Glomerular endothelial cell (primary cell): ENCODE measurements at places on chromosomes 16 and 17. TPM values are rescaled to one million over a fixed set of nuclear protein-coding genes. Genes with fewer than 3 reads are reported as not detected.

GRCh38 chr17:37884516-37884915 lies 39.7 kb upstream of the TBC1D3K start:
- no peak for DNase-seq

GRCh38 chr16:78478267-78478861 lies 378.9 kb downstream of the WWOX start:
- DNase-seq, result no peak

DNA sequence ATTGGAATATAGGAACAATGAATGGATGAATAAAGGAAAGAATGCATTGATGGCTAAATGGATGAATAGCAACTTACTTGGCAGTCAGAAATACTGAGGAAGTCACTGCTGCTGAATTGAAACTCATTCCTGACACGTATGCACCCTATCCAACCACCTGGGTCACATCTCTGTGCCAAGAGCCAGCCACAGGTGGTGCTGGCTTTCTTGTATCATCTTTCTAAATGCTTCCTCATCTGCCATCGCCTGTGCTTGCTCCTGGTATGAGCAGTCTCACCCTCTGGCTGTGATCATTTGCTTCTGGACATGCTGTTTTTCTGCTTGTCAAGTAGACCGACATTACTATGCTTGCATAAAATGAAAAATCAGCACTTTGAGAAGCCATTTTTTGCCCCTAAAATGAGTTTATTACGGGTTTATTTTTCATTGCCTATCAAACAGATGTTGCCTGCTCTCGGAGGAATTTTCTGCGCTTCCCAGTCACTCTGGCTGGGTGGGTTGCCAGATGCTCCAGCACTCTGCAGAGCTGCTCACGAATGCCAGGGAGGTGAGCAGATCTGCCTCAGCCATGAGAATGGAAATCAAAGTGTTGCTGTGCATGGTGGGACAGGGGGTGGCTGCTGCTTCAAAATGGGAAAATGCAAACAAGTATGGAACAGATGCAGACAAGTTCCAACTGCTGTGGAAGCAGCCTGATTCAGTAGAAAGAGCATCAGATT lies 1349.6 kb upstream of the CDH8 start:
- DNase-seq, result no peak

- DNase-seq, result peak; percentile 18
Measured at GRCh38 chr16:8905168-8905762, 23.1 kb downstream of the LITAFD start.

GRCh38 chr16:50884066-50884860 lies 142.4 kb downstream of the CYLD start:
- DNase-seq, result no peak

DNA sequence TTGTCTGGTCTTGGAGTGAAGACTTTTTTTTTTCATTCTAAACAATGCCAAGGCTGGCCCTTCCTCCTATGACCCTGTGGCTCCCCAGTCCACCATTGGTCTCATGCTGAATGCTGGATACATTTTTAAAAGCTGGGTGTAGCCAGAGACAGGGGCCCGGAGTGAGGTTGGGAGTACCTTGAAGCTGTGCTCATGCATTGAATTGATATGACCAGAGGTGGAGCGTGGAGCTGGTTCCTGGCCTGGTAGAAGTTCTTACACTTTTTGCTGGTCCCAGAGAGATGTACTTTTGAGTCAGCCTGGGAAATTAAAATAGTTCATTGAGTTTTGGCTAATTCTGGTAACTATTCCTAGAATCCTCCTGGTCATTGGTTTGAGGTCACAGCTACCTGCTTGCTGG lies 83.6 kb downstream of the CMIP start:
- DNase-seq, result no peak

DNA sequence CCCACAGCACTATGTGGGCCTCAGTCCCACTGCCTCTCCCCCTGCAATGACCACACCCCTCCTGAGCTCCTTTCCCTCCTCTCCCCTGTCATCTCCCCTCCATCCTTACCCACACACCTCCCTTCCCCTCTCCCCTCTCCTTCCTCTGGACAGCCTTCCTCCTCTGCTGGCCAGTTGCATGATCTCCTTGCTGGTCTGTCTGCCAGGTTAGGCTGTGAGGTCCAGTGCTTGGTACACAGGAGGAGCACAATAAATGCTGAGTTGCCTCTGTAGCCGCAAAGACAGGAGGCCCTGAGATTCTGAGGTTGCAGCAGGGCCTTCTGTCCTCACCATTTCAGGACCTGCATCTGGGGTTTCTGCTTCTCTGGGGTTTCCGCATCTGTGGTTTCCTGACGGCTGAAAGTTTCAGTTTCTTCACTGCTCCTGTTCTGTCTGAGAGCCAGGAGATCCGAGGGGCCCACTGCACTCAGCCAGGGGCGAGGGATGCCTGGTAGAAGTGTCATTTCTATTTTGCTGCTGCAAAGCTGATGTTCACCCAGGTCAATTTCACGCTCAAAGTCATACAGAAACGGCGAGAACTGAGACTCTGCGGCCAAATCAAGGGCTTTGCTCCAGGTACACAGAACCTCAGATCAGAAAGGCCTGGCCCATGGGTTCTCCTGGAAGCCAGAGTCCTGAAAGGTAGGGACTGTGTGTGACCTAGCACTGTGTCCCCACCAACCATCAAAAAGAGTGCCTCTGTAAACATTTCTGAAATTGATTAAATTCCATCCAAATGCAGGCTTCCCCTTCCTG lies 4.6 kb upstream of the SLC12A3 start:
- DNase-seq, result no peak

- DNase-seq, result no peak
Measured at GRCh38 chr17:78819402-78819801, 21.2 kb downstream of the USP36 start.

Gene YBX2
- total RNA-seq, result not detected in 2 replicates

DNA sequence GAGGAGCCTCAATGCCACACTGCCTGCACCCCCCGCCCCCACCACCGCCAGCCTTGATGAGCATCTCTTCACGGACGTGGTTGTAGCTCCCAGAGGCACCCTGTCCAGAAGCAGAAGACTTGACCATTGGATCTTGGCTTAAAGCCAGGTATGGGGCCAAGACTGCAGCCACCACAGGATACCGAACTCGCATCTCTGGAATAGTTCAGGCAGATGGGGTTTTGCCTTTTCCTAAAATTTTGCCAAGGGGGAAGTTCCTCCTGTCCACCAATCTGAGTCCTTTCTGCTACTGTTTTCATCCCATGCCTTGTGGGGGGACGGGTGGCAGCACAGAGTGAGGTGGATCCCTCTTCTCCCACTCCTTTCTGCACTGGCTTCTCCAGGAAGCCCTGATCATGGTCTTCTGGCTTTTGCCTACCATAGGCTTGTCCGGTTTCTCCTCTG lies 939 bp downstream of the CORO6 start:
- no peak for DNase-seq

DNA sequence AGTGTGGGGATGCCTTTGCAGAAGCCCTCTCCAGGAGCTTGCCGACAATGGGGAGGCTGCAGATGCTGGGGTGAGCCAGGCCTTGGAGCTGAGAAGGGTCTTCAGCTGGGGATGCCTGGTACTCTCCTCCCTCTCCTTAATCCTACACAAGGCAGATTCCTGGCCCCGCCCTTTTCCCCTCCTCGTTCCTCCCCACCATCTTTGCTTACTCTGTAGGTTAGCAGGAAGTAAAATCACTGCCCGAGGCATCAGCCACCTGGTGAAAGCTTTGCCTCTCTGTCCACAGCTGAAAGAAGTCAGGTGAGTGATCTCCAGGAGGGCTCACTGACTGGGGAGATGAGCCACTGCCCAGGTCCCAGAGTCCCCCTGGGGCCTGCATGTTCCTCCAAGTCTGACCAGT lies 38.7 kb downstream of the NLRC5 start:
- DNase-seq, result no peak

GRCh38 chr16:26697807-26698206 lies 368.9 kb upstream of the C16orf82 start:
- DNase-seq, result no peak

DNA sequence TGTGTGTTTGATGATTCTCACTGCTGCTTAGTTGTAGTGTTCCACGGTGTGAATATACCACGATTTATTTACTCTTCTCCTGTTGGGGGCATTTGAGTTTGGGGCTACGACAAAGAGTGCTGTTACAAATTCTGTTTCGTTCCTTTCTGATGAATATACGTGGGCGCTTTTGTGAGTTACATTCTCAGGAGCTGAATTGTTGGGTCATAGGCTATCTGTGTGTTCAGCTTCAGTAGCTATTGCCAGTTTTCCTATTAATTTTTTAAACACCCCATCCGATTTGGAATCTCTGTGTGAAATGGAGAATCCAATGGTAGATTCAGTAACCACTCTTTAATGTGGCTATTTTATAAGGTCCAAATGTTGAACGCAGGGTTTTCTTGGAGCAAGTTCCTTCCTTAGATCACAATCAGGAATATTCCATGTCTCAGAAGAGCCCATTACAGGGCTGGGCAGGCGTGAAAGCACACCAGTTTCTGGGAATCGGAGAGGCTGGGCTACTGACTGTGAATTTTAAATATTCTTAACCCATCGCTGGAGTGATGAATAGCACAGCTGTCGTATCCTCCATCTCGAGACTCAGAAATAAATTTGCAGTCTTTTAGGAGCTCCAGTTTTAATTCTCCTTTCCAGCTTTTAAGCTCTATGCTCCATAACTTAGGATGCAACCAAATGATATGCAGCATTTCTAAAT lies 115.9 kb downstream of the PITPNC1 start:
- DNase-seq, result no peak

Gene CCL5
- total RNA-seq, result 1.6 and 1.8 TPM in 2 replicates

Gene C17orf67
- 1.2 and 4.4 TPM in 2 replicates for total RNA-seq

Gene CCDC200
- total RNA-seq, result 1.5 TPM in 1 of 2 replicates, not detected in the other

DNA sequence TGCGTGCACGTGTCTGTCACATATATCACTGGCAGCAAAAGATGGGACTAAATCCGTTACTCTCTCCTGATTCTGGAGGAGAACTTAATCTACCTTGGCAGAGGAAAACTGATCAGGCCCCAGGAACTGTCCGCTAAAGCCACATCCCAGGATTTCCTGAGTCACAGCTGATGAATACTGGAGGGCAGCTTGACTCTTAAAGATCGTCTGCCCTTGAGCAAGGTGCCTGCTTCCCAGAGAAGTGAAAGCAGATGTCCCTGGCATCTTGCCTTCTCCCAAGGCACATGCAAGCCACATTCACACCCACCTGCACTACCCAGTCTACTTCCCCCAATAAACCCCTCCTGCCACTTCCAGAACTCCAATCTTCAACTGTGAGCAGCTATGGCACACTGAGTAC lies 99.8 kb downstream of the CPPED1 start:
- no peak for DNase-seq

- no peak for DNase-seq
Measured at GRCh38 chr17:63366241-63366566, 79.9 kb downstream of the CYB561 start.

DNA sequence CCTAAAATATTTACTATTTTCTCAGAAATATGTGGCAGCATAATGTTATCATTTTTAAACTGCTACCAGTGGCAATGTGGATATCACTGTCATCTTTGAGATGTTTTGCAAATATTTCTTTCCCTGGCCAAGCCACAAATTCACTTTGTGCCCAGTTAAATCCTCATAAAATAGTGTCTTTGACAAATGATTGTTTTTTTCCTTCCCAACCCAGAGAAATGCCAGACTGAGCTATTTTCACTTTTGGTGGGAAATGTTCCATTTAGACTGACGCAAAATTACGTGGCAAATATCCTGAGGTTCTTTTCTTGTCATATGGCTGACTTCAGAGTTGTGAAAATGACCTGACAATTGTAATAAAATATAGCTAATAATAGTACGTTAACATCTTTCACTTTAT lies 807.0 kb upstream of the SOX9 start:
- no peak for DNase-seq

DNA sequence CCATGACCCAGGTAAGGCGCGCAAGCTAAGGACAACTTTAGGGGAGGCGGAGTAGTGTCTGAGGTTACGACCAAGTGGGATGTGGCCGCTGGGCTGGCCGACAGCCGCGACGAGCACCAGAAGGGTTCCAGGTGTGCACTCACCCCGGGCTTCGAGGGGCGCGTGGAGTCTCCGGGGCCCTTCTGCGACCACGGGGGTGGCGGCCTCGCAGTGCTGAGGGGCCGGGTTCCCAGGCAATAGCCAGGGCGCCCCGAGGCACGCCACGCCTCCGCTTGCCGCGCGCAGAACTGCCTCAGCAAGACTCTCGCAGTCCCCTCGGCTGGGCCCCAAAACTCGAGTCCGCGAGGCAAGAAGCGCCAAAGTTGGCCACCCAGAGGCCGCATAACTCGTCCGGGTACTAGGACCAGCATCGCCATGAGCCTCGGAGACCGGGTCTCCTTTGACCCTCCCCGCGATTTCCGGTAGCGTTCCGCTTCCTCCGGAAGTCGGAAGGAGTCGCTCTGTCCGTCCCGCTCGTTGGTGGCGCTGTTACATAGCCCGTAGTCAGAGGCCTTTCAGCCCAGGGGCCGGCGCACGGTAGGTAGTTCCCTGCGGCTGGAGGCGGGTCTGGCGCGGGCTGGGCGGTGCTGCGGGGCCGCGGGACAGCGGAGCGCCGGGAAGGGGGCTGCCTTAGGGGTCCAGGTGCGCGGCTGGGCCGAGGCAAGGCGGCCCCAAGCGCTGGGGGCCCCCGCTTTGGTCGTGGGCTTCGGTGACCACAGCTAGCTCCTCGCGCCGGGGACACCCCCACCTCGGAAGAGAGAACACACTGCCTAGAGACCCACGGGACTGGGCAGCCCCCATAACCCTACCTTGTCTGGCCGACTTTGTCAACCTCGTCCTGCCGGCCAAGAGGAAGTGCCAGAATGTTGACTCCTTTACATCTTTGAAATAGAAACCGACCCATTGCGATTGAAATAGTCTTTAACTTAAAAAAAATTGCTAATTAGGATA lies at the start of the genes ADPRM and SCO1:
TSS of gene ADPRM (plus strand) at position 503 of the 990 bp plus-strand sequence. CDS start 7,333 bp downstream, outside the sequence.
TSS of gene SCO1 (minus strand) at position 442 of the 990 bp plus-strand sequence. CDS start at position 416, 26 bp downstream.
- peak; percentile 45 for DNase-seq

Gene SLC12A3
- total RNA-seq, result not detected in 2 replicates

DNA sequence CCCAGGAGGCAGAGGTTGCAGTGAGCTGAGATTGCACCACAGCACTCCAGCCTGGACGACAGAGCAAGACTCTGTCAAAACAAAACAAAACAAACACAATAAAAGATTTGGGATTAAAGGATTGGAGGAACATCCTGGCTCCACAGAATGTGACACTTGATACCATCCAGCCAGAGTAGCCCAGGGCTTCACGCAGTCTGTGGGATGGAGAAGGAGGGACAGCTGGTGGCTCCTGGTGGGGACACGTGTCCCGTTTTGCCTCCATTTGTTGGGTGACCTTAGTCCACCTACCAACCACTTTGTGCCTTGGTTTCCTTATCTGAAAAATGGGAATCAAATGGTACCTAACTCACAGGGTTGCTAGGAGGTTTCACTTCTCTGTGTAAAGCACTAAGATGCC lies 12.4 kb upstream of the CYB561 start:
- no peak for DNase-seq

GRCh38 chr16:59543641-59544040 lies 809.5 kb upstream of the GOT2 start:
- no peak for DNase-seq

Gene CHTF18
- 7.3 and 24.3 TPM in 2 replicates for total RNA-seq

DNA sequence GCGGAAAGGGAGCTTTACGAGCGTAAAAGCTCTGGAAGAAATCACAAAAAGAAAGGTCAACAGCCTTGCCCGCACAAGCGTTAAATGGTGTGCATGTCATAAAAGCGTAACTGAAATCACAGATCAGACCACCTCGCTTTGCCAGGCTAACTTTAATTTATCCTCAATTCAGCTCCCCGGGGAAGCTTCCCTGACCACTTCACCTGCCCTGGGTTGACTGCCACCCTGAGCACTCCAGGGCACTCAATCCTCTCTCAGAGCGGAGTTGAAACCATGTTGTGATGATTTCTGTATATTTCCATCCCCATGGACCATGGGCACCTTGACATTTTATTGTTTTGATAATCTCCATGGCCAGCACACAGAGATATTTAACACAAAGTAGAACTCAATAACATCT lies 16.1 kb upstream of the NAGS start:
- DNase-seq, result no peak
